ENCODE measurements at places on chromosomes 3 and 15.

DNA sequence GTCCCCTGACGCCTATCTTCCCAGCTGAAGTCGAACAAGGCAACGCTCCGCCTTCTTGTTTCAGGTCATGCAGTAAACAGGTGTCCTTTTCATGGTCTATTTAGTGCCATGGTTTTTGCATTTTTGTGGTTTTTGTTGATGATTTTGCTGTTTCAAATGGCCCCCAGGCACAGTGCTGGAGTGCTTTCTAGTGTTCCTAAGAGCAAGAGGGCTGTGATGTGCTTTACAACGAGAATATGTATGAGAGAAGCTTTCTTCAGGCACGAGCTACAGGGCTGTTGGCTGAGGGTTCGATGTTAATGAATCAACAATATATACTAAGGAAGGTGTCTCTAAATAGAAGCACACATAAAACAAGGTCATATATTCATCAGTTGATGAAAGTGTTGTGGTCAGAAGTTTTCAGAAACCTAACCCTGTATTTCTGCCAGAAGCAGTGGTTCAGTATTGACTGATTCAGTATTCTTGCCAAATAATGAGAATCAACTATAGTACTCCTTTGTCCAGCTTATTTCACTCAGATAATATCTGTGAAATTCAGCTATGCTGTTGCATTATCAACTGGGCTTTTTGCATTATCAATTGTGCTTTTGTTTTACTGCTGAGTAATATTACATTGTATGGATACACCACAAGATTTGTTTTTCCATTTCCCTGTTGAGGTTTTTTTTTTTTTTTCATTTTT lies 18.5 kb downstream of the LIMD1 start:
- DNase-seq, result no peak

- DNase-seq, result no peak
Observed at GRCh38 chr3:52527732-52528585, 5.7 kb downstream of the NT5DC2 start.

DNA sequence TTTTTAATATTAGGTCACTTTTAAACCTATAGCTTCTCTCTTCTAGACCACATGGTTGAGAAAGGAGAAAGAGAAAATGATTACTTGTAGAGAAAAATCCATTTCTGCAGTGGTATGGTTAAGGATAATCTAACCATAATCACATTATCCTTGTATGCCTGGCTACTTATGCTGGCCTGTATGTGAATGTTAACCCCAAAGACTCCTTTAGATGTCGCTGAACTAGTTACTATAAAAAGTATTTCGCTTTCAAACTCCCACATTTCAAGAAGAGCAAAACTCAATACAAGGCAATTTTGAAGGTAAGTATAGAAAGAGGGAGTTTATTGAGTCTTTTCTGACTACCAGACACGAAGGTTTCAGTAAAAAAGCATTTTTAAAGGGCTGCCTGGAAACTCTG lies 2.2 kb downstream of the KCTD6 start:
- DNase-seq, result no peak

DNA sequence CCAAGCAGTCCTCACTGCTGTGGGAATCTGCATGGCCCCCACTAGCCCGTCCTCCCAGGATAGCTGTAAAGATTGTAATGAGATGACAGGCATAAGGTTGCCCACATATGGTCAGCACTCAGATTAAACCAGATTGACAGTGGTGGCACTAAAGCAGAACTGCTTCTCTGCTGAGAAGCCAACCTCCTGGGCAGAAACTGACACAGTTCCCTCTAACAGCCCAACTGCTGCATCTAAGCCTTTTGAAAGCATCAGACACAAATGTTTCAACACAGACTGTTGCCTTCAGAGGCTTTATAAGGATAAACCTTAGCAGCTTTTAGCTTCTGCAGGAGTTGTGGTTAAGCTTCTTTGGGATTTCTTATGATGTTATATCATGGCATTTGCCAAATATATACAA lies 13.0 kb downstream of the DCLK3 start:
- DNase-seq, result no peak

- DNase-seq, result no peak
Observed at GRCh38 chr15:66496951-66497501, 536 bp downstream of the SNAPC5 start.

GRCh38 chr3:188706599-188706998 lies 465.2 kb upstream of the TPRG1 start:
- no peak for DNase-seq

GRCh38 chr15:46442901-46443590 lies 808.2 kb downstream of the SQOR start:
- no peak for DNase-seq

DNA sequence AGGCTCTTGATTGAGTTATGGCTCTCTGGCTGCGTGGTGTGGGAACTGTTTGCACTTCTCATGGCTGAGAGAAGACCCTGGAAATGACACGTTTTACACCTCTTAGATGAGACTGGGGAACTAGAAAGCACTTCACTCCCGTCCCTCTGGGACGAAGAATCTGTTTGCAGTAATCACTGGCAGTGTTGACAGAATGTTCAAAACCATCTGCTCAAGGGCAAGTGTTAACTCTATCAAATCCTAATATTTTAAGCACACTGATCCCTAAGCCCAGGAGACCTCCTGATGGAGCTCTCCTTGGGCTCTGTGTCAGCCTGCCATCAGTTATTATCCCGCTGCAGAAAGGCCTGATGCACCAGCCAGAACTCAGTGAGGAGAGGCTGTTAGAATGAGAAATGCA lies 323.8 kb upstream of the DNAJC19 start:
- DNase-seq, result no peak

GRCh38 chr3:50600841-50601591 lies 10.6 kb downstream of the CISH start:
- peak; percentile 91 for DNase-seq

DNA sequence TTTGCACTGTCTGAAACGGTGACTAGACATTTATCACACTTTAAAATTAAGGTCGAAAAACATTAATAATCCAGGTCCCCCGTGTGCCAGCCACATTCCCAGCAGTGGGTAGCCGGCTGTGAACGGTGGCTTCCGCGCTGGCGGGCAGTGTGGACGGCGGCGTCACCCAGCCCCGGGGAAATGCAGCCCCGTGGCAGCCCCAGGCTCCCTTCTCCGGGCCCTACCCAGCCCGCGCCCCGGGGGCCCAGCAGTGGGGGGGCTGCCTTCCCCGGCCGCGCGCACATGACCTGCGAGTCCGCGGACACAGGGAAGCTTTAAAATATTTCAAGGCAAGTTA lies 25.3 kb downstream of the GABRA5 start:
- DNase-seq, result no peak

GRCh38 chr3:186093271-186093900 lies 15.5 kb downstream of the ETV5 start:
- DNase-seq, result no peak

- no peak for DNase-seq
Observed at GRCh38 chr3:15636028-15636709, 34.6 kb downstream of the BTD start.

GRCh38 chr3:160010578-160010977 lies 21.9 kb downstream of the IL12A start:
- DNase-seq, result no peak

DNA sequence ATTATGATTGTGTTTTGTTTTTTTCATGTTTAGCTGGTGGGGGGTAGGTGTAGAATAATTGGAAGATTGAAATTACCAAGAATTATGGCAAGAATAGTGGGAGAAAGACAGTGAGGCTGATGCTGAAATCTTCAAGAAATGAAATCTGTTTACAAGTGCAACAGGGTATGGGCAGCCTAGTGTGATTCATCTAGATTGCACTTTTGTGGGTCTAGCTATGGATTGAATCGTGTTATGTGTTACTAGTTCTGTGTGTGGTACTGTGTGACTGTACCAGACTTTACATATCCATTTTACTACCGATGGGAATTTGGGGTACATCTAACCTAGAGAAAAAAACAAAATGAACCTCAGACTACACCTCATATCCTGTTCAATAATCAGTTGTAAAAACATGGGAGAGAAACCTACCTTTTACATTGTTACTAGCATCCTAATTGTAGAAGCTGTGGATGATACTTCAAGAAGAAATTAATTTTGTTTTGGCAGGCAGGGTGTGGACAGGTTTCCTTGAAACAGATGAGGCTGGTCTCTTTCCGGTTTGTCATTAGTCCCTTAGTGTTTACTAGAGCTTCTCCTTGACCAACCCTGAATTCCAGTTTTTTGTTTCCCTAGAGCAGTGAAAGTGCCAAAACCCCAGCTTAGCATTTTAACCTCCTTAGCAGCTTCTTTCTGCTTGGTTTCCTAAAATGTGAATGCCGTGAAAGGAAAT lies 47.9 kb downstream of the OPA1 start:
- no peak for DNase-seq

DNA sequence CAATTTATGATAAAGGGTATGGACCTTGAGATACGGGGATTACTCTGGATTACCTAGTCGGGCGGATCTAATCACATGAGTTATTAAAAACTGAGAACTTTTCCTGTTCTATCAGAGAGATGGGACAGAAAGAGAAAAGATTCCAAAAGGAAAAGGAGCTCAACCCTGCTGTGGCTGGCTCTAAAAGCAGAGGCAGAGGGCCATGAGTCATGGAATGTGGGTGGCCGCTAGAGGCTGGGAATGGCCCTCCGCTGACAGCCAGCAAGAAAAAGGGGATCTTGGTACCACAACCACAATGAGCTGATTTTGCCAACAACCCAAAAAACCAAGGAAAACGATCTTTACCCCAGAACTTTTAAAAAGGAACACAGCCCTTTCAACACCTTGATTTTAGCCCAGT lies 210.0 kb downstream of the MAGI1 start:
- DNase-seq, result no peak

GRCh38 chr3:111521891-111522290 lies 20.1 kb upstream of the CD96 start:
- DNase-seq, result no peak

DNA sequence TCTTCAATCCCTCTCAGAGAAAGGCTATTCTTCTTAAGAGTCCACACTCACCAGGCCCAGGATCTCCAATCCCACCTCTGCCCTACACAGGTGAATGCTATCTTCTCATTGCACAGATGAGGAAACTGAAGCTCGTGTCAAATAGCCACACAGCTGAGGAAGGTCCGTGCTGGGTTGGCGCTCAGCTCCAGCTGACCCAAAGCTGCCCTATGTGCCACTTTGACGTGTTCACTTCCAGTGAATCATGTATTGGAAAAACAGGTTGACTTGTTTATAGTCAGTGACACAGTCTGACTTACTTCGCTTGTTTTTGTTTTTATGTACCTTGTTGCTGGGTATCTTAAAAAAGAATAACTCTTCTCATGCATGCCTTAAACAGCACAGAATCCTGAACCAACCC lies 32.4 kb upstream of the ALDH1A3 start:
- no peak for DNase-seq

GRCh38 chr3:487614-488013 lies 291.1 kb downstream of the CHL1 start:
- no peak for DNase-seq
